ENCODE measurements at places on chromosomes 5 and 9. TPM values are rescaled to one million over a fixed set of nuclear protein-coding genes. Genes with fewer than 3 reads are reported as not detected.

Gene ZNF883
- total RNA-seq, result 0.76 TPM

- DNase-seq, result no peak
Observed at GRCh38 chr9:107373809-107374208, 90.7 kb downstream of the RAD23B start.

GRCh38 chr5:8289779-8290178 lies 420.8 kb downstream of the MTRR start:
- no peak for DNase-seq

DNA sequence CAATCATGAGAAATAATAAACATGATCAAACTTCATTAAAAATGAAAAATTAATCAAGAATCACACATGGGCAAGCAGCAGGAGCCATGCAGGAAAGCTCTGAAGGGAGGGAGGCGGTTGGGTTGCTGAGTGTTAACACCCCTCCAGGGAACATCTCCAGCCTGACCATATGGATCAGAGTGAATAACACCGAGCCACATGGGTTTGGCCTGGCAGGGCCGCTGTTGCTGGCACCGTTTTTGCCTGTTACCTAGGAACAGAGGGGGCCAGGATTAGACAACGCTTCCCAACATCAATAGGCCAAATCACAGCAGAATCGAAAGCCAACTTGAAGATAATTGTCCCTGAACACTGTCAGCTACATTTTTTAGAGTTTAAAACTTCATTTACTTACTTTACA lies 160.2 kb downstream of the DENND1A start:
- no peak for DNase-seq

GRCh38 chr5:107893642-107894041 lies 222.9 kb upstream of the EFNA5 start:
- DNase-seq, result no peak

Data from activated CD8-positive, alpha-beta T cell treated with anti-CD3 and anti-CD28 coated beads, Interleukin-2, amount 10 ng/mL, durations not matched to agents 7 days and 5 days (primary cell).